ENCODE measurements at places on chromosomes 4 and X.

DNA sequence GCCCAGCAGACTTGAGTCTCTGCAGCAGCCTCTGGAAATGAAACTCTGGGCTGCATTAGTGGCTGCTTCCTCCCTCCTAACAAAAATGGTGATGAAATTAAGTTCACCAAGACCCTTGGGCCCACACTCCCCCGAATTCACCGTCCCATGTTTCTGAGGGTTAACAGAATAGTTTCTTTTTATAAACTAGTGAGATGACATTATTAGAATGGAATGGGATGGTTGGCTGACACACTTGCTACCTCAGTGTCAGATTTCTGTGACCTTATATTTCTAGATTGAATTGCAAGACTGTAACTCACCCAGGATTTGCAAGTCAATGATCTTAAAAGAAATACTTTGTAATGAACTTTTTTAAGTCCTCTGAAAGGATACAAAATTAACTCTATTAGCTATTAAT is 127.1 kb downstream of the SHROOM3 start:
- no peak for DNase-seq

DNA sequence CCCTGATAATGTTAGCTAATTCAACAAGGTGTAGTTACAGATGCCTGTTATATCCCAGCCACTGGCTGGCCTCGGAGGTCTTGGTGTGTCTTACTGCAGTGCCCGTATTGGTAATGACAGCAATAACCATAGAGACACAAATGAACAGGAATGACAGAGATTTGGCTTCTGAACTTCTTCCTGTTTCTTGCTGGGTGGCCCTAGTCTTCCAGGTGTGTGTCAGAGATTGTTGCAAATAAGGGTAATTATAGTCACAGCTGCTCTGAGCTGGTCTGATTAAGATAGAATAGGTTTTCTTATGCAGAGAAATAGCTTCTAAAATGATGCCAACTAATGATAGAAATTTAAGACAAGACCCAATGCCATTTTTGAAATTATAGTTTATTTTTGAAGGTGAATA is 64.1 kb upstream of the MAD2L1 start:
- no peak for DNase-seq

DNA sequence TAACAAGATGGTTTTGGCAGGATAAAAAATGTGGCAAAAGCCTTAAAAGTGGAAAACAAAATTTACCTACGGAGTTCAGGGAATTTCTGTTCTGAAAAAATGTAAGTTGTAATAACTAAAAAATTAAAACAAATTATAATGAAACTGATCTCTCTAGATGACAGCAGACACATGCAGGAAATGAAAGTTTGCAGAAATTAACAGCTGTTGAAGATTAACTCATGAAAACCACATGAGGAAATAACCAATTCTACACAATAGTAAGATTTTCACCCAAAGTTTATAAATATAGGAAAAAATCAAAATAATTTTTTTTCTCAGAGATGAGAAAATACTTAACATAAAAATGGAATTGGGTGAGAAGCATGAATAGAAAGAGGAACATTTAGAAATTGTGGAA is 47.5 kb upstream of the UGT2B15 start:
- DNase-seq: no peak

- peak; percentile 5 for DNase-seq
Measured at GRCh38 chrX:17984415-17984814, 123.3 kb upstream of the RAI2 start.

GRCh38 chrX:11419102-11419501 is 125.9 kb downstream of the AMELX start:
- DNase-seq: no peak

DNA sequence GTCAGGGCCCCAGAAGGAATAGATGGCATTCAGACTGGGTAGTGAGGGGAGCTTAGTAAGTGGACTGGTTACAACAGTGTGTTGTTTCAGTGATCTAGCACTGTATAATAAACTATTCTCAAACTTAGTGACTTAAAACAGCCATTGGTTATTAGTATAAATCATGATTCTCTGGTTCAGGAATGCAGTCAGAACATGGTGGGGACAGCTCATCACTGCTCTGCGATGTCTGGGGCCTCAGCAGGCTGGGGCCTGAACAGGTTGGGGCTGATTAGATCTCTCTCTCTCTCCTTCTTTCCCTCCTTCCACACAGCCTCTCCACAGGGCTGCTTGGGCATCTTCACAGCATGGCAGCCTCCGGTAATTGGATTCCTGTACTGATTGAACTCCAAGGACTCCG is 160.4 kb downstream of the GATB start:
- no peak for DNase-seq

DNA sequence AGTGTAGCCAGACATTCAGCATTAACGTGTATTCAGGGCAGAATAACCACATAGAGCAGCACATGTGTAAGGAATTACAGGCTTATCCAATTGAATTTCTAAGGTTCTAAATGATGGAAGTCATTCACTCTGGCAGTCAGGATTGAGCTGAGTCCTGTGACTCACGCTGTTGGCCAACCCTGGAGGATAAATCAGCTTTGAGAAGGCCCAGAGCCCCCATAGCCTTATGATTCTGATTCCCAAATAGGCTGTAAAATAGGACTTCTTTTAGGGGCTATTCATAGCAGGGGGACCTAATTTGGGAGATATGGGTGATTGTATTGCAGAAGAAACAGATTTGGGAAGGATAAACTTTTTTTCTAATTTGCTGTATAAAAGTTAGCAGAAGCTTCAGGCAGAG is 8.1 kb upstream of the HPF1 start:
- DNase-seq: no peak

GRCh38 chr4:16692046-16692445 is 206.4 kb downstream of the LDB2 start:
- no peak for DNase-seq

- DNase-seq: no peak
Measured at GRCh38 chr4:109005523-109005922, 242.7 kb upstream of the ETNPPL start.

DNA sequence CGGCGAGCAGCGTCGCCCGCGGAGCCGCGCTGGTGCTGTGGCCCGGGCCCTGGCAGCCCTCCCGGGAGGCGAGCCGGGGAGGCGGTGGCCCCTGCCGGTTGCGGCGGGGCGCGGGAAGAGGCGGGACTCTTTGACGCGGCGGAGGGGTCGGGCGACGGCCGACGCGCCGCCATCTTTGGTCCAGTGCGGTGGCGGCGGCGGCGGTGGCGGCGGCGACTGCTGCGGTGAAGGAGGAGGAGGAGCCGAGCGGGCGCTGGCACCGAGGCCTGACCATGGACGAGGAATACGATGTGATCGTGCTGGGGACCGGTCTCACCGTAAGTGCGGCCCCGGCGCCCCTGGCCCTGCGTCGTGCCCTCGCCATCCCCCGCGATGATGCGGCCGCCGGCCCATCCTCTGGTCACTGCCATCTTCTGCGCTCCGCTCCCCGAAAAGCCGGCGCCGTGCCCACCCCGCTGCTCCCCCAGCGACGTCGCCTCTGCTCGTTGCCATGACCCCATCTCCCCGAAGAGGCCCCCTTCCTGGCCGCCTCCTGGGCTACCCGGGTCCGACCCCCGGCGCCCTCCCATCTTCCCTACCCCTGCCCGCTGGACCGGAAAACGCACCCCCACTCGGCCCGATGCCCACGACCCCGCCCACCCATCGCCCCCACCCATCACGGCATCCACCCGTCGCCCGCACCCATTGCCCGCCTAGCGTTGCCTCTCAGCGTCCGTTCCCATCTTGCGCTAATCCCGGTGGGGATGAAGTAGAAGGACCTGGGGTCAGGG is at the start of gene GDI1:
GDI1 (plus strand) TSS at position 172 of the 770 bp plus-strand sequence; CDS start at position 273, 101 bp downstream.
- peak; percentile 73 for DNase-seq

DNA sequence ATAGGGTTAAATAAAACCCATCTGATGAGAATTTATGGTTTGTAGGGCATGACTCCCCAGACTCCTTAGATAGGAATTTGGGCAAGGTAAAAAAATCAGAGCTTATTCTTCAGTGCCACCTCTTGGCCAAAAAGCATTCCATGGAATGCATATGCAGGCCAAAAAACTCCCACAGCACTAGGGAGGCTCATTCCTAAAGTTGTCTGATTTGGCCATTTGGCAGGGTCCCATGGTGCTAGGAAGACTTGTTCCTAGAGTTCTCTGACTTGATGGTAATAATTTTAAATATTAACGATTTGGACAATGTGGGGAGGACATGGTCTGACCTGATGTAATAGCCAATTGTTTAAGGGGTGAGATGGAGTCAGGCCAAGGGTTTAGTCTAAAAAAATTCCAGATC is 93.0 kb downstream of the SPIN4 start:
- no peak for DNase-seq

GRCh38 chr4:71540749-71541269 is 202.0 kb downstream of the SLC4A4 start:
- no peak for DNase-seq

GRCh38 chr4:40185830-40186664 is 10.8 kb upstream of the RHOH start:
- no peak for DNase-seq

DNA sequence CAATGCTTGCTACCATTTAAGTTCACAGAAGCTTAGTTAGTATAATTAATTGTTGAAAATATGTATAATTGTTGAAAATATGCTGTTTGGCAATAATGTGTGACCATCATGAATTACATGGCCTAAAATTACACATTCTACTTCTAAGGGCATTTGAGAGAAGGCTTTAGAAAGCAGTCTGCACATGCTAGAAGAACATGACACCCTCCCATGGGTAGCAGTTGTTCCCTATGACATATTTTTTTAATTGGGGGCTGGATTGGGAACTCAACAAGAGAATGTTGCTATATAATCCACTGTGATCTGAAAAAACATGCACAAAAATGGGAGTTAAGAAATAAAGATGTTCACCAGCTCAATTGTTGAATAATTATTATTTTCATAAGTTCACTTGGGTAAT is 331.4 kb downstream of the ARHGAP24 start:
- DNase-seq: no peak

- no peak for DNase-seq
Measured at GRCh38 chr4:55385201-55385649, 10.5 kb upstream of the TMEM165 start.

All from retina (tissue), 1 donor.